NCI-H1694 (cell line): ENCODE measurements at places on chromosomes 3 and 15.

- no peak for DNase-seq
Measured at GRCh38 chr3:14795996-14796395, 22.8 kb upstream of the FGD5 start.

DNA sequence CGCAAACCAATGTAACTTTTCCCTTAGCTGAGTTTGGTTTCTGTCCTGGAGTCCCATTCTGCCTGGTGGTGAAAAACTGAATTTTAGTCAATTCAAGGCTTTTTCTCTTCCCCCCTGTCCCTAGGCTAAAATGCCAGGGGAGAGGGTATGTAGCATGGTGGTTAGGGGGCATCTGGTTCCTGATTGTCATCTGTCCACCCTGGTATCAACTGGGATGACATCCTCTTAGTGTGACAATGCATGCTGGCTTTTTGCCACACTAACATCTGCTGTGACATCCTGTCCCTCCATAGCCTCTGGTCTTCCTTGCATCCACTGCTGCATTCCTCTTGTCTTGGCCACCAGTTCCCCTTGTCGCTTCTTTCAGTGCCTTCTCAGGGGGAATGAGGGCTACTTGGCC lies 73.7 kb downstream of the ABHD5 start:
- no peak for DNase-seq

DNA sequence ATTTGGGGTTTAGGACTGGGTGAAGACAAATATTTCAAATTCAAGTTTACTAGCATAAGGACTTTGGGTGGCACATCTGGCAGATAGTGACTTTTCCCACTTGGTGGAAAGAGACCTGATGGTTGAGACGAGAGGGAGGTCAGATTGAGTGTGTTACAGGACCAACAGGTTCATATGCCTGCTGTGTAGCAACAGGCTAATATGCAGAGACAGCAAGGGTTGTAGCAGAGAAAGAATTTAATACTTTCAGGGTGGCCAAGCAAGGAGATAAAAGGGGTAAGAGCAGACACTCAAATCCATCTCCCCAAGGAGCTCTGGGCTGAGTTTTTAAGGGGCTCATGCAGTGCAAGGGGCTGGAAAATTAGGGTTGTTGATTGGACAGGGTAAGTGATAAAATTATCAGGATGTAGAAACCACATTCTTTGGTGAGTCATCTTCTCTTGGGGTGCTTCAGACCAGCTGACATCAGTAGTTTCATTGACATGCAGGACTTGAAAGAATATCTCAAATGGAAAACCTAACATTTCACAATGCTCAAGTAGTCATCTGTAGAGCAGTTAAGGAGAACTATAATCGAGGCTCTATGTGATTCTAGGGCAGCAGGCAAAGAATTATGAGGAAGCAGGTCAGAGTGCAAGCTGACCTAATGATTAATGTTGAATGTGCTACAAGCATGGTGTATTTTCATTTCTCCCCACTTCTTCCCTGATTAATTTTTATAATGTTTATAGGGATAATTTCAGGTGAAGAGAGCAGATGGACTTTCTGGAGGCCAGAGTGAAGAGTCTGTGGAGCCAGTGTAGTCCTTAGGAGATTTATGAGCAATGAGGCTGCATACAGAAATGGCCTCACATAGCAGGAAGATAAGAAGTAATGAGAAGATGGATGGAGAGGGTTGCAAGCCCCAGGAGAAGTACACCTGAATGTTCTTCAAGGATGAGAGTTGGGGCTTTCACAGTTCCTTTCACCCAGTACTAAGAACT lies 13.7 kb downstream of the FOXB1 start:
- DNase-seq = no peak

DNA sequence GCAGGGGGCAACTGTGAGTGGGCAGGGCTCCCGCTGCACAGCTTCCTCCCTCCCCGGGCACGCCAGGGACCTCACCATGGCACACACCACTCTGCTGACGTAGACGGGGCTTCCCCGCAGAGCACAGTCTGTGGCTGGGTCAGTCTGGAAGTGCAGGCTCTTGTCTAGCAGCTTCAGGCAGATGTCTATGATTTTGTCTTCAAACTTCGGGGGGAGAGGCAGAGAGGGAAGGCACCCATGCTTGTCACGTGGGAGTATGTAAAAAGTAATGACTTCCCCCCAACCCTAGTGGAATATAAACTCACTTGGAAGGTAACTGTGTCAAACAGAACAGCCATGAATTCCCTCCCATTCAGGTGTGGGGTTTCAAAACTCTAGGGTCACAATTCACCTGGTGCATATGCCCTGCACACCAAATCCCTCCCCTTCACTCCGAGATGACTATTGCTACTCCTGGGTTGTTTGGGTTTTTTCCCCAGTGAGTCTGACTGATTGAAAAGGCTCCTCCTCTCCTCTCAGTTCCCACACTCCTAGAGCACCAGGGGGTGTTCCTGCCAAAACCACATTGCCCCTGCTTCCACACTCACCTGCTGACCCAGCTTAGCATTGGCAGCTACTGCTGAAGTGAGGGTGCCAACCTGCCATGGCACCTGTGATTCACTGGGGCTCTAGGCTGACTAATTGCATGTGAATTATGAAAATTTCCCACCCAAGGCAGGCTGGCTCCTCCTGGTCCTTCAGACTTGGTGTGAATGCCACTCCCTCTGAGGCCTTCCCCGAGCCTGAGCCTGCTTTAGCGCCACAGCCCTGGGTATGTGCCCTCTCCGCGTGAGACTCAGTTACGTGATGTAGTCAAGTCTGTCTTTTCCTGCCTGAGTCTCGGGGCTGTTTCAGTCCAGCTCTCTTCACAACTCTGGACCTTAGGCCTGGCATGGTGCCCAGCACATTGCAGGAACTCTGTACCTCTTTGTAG lies 13.0 kb downstream of the TGM5 start:
- no peak for DNase-seq

- DNase-seq = no peak
Measured at GRCh38 chr15:60528530-60528929, 49.6 kb upstream of the ICE2 start.

DNA sequence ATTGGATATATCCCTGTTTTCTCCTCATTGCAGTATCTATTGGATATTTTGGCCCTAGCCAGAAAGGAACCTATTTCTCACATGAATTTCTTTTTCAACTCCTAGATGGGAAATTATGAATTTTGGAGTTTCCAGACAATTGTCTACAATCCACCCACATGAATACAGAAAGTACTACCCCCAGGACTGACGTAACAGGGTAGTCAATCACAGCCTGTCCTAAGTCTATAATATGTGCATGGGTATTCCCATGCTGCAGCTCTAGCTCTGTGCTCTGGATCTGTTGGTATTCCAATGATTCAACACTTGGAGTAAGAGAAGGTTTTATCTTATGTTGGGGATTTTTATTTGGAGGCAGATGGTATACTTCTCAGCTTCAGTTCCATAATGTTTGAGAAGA lies 393.1 kb upstream of the ARRDC4 start:
- no peak for DNase-seq

GRCh38 chr15:30990036-30990435 lies 1.4 kb downstream of the MTMR10 start:
- no peak for DNase-seq

DNA sequence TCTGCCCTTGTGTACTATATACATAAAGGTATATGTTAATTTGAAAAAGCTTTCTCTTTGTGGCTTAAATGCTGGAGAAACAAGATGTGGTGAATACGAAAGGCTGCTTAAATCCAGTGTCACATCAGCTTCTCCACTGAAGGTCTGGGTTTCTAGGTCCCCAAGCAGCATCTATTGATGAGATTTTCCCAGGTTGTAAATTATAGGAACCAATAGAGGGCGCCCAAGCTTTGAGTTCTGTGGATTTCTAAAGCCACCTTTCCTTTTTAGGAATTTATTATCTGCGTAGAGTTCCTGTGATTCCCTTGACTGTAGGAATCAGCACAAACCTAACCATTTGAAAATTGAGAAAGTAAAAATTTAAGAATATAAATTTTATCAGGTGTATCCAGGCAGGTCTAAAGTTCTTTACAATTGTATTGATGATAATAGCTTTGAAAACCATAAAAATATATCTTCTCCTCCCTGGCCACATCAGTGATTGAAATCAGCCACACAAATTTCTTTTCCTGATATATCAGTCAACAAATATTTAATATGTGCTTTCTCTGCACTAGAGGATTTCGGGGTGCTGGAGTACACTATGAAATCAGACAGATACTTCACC lies 88.3 kb upstream of the ADAMTSL3 start:
- DNase-seq = no peak

- no peak for DNase-seq
Measured at GRCh38 chr3:112770032-112770626, 76.5 kb downstream of the CD200R1L start.

GRCh38 chr15:93154666-93155065 lies 65.7 kb upstream of the RGMA start:
- no peak for DNase-seq

- no peak for DNase-seq
Measured at GRCh38 chr3:90080988-90081387, 973.6 kb downstream of the EPHA3 start.

DNA sequence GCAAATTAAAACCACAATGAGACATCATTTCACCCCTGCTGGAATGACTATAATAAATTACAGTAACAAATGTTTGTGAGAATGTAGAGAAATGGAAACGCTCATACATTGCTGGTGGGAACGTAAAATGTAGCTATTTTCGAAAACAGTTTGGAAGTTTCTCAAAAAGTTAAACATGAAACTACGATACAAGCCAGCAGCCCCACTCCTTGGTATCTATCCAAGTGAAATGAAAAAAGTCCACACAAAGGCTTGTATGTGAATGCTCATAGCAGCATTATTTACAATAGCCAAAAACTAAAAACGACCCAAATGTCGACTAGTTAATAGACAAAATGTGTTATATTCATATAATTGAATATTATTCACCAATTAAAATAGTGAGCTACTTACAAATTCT lies 22.9 kb upstream of the CFAP20DC start:
- DNase-seq = no peak

GRCh38 chr3:126146525-126147146 lies 33.8 kb downstream of the ALDH1L1 start:
- no peak for DNase-seq
